Forelimb muscle (tissue), 1 donor: ENCODE measurements at places on chromosomes 12 and 14.

DNA sequence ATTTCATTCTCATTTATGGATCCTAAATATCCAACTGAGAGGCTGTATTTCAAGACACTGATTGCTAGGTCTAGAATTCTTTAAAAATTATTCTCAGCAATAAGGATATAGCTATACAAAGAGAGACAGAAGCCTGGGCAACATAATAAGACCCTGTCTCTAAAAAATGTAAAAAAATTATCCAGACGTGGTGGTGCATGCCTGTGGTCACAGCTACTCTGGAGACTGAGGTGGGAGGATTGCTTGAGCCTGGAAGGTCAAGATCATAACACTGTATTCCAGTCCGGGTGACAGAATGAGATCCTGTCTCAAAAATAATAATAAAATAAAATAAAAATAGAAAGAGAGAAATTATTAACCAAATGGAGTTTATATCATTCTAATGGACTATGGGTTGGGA, 20.6 kb upstream of the ARID2 start:
- DNase-seq = no peak

DNA sequence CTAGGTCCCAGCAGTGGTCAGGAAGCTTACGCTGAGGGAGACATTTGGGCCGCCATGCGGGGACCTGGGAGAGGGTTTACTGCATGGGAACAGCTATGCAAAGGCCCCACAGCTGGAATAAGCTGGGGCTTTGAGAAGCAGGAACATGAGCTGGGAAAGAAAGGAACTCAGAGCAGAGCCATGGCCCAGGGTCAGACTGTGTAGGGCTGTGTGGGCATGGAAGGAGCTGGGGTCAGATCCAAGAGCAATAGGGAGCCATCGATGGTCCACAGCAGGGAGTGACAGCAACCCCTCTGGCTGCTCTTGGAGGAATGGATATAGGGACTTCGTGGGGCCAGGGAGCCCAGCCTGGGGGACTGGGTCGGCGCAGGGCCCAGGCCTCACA, 151.6 kb downstream of the ADGRD1 start:
- DNase-seq = no peak

GRCh38 chr12:123478762-123479161, 20.8 kb downstream of the SNRNP35 start:
- DNase-seq = no peak

GRCh38 chr12:52551216-52551865, 1.6 kb downstream of the KRT71 start:
- no peak for DNase-seq

DNA sequence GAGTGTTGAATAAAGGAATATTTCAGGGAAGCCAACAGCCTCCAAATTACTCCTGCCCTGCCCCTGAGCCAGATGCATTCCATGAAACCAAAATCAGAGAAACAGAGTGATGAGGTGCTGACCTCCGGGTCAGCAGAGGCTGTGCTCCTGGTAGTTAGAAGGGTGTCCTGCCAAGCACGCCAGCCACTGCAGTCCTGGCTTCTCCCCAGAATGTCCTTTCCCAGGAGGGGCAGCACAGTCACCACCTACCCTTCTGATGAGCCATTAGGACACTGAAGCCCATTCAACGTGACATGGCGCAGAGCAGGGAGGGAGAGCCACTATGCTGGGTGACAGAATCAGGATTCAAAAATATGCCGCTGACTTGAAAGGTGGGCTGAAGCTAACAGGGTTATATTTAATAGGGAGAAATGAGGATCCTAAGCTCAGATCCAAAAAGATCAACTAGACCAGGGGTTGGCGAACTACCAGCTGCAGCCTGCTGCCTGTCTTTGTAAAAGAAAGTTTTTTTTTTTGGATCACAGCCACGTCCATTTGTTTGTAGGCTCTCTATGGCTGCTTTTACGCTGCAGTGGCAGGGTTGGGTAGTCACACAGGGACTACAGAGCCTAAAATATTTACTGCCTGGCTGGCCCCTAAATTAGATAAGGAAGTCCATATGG, 34.5 kb upstream of the PLEK2 start:
- no peak for DNase-seq

GRCh38 chr12:106433055-106433454, 75.5 kb downstream of the POLR3B start:
- DNase-seq = no peak

DNA sequence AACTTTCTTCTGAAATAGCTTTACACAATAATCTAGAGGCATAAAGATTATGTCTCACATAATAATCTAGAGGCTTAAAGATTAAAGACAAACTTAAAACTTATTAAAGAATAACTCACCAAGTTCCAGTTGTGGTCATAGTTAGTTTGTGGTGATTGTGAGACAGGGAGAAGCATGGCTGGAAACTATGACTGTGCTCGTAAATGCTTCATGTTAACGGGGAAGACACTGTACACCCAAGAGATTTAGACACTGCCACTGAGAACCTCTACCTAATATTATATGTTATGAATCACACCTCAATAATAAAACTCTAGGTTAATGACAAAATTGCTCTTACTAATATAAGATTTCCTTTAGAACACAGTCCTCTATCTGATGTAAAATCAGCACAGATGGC, 541.6 kb downstream of the TMEM121 start:
- no peak for DNase-seq

GRCh38 chr12:26451763-26452162, 256.4 kb downstream of the SSPN start:
- DNase-seq = no peak

DNA sequence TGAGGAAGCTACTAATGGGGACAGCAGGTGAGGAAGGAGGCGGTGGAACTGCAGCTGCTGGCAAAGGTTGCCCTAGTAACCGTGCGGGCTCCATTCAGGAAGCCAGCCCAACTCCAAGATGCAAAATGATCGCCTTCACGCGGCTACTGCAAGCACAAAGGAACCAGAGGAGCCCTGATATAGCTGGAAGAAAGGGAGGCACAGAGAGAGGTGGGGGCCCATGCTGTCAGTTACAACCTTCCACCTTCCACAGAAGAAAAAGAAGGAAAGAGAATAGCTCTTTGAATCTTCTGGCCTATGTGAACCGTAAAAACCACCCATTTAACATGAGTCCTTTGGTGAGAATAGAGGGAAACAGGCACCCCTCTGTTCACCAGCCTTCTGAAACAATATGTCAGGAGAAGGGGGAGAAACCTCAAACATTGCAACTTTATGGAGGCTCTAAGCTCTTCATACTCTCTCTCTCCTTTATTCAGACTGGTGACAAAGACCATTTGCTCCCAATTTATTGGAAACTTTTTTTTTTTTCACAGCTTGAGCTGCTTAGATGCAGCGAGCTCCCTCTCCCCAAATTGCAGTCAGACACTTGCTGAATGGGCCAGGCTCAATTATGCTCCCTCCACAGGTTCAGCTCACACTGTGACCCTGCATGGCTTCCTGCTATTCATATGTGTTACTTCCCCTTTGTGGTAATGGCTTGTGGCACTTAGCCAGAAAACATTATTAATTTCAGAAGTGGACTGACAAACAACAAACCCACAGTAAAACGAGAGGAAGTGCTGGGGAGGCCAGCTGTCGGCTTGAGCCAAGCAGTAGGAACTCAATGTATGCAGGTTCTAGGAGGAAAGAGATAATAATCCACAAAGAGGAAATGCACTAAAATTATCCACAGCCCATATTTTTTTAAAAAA, 6.2 kb downstream of the DUSP6 start:
- peak; percentile 67 for DNase-seq

DNA sequence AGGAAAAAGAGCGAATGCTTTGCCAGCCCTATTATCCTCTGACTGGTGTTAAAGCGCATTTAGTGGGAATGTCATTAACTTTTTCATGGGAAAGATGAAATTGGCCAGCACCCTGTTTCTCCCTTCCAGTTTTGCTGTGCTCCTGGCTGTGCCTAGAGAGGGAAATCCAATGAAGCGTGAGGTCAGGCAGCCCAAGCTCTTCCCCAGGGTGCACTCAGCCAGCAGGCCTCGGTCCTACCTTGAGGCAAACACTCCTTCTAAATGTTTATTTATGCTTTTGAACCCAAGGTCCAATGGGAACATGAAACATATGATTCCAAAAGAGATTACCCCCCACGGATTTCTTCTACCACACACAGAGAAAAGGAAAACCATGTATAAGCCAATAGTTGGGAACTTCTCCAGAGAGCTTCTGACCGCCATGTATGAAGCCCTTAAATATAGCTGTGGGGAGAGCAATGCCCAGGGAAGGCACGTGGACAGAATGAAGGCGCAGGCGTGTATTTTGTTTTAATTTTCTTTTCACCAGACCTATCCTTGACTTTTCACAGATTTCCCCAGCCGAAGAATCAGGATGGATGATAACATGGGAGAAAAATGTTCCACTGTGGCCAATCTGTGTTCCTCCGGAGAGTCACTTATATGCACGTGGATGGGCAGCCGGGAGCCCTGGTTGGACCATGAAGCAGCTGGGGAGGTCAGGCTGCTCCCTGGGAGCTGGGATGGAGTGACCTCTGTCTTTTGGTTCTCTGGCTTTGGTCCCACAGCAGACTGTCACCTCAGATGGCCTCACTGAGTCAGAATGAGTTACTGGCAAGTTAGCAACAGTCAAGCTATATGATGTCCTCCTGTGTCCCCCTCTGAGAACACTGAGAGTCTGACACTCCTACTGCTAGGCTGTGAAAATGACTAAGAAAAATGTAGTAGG, 37.3 kb downstream of the GPR135 start:
- DNase-seq = no peak

- no peak for DNase-seq
Observed at GRCh38 chr12:51011955-51012354, 14.2 kb downstream of the SLC11A2 start.

- no peak for DNase-seq
Observed at GRCh38 chr12:84416626-84417025, 496.0 kb downstream of the SLC6A15 start.

DNA sequence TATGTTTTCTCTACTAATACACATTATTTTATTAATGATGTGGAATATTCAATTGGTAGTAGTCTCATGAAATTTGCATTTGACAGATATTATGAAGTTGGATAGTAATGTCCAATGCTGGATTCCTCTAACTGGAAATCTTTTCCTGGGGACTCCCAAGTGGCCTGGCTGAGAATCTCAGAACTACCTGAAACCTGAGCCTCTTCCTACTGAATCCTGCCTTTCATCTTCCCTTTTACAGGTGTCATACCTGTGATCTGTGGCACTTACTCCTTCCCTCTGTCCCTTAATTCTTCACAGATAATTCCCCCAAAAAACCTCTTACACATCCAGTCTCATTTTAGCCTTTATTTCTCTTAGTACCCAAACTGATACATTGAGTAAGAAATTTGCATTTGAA, 89.7 kb upstream of the MYF6 start:
- DNase-seq = no peak

- DNase-seq = no peak
Observed at GRCh38 chr12:82800185-82800584, 113.5 kb downstream of the TMTC2 start.

- DNase-seq = peak; percentile 39
Observed at GRCh38 chr14:86613126-86613525, 1083.2 kb downstream of the FLRT2 start.

- DNase-seq = no peak
Observed at GRCh38 chr12:121184425-121184824, 25.5 kb upstream of the P2RX4 start.

DNA sequence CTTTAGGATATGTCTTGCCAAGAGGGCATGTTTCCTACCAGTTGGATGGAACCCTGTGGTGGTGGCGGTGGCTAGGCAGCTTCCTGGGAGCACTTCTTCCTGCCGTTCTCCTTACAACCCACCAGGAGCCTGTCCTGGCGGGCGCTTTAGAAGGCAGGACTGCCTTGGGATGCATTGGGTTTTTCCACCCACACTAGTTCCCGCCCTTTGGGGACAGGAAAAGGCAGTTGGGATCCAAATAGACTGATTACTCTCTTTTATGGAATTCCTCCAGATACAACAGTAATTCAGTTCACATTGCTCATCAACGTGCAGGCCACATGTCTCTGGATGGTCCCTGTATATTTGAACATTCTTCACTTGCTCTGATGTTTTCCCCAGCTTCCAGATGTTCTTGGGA, 305.7 kb upstream of the SSTR1 start:
- DNase-seq = peak; percentile 44

DNA sequence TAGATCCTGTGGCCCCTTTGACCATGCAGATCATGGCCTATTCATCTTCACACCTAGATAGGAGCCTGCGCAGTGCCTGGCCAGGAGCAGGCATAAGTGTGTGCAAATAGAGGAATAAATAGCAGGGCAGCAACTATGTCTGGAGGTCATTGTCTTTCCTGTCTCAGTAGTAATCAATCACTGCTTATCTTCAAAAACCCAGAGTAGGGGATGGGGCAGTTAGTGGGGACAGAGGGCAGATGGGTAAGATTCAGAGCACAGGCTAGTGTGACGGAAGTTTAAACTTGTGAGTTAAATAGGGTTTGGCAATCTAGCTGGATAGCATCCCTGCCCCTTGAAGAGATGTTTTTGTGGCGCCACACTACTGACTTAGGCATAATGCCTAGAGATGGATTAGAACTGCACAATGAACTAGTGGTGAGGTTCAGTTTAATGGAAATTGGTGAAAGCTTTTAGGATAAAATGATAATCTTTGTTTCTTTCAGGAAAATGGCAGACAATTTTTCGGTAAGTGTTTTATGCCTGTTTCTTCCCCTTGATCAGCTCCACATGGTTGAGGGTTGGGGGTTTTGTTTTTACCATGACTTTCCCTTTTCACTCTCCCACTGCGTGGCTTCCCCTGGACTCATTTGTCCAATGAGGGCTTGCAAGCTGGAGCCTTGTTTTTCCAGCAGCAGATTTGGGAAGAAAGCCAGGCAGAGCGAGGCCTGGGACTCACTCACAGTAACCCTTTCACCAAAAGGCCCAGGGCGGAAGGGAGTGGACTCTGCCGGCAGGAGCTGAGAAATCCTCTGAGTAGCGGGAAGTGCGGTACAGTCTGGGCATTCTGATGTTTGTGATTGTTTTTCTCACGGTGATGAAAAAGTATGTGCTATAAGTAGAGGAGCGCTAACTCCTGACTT, 8.1 kb downstream of the LGALS3 start:
- DNase-seq = peak; percentile 79

GRCh38 chr12:2076196-2076570, 23.4 kb downstream of the CACNA1C start:
- DNase-seq = no peak

DNA sequence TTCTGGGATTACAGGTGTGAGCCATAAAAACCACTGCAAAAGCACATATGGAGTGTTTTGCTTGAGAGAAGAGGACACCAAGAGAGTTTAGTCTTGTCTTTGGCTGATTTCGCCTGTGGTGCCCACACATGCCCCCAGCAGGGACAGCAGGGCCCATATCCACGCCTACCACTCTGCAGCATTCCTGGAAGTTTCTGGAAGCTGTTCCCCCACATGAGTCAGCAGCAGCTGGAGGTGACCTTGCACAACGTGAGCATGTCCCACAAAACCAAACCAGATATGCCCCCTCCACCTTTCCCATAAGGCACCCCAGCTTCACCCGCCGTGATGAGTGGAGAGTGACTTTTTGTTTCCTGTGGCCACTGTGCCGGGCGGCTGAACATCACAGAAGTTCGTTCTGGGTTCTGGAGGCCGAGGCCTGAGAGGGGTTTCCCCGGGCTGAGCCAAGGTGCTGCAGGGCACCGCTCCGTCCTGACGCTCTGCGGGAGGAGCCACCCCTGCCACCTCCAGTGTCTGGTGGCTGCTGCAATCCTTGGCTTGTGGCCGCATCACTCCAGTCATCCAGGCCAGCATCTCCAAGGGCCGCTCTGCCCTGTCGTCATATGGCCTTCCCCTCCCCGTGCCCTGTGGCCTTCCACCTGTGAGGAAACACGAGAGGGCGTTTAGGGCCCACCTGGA, 4.7 kb downstream of the ASPG start:
- DNase-seq = no peak
